NCI-H1048 (cell line): ENCODE measurements at places on chromosomes 3 and 15.

GRCh38 chr3:107684431-107684925 is 161.7 kb downstream of the BBX start:
- no peak for DNase-seq

GRCh38 chr15:72540606-72541237 is 66.6 kb downstream of the ARIH1 start:
- DNase-seq = no peak

- no peak for DNase-seq
Observed at GRCh38 chr3:122727294-122727693, 46.7 kb downstream of the PARP14 start.

DNA sequence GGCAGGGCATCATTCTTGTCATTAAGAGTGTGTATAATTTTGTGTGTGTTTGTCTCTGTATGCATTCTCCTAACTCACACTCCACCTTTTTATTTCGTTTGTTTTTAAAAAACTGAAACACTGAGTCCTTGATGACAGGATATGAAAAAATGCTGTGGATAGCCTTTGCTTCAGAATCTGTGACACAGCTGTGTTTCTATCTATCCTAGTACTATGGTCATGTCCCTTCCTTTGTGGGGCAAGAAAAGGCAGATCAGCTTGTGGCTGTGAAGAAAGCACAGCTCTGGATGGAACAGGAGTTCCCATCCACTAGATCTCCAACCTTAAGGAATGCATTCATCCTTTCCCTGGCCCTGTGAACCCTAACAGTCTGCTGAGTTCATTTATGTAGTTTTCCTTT is 60.3 kb downstream of the OTOL1 start:
- no peak for DNase-seq

- DNase-seq = no peak
Observed at GRCh38 chr3:15405448-15406050, 21.8 kb downstream of the METTL6 start.

GRCh38 chr3:138681463-138682220 is 73.1 kb downstream of the FAIM start:
- DNase-seq = no peak

DNA sequence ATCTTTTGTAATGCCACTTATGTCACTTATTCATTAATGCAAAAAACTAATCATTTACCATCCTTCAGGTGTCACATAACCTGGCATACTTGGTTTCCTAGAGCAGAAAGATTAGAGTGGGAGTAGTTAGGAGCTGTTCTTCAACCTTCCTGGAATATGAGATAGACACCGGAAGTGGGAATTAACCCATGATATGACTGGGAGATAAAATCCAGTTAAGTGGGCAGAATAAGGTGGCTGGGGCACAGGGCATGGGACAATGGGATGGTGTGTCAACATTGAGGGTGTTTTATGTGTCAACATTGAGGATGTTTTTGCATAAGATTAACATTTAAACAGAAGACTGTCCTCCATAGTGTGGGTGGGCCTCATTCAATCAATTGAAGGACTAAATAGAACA is 94.3 kb upstream of the CBLB start:
- no peak for DNase-seq

GRCh38 chr15:100281096-100281917 is 60.5 kb downstream of the ADAMTS17 start:
- DNase-seq = no peak

DNA sequence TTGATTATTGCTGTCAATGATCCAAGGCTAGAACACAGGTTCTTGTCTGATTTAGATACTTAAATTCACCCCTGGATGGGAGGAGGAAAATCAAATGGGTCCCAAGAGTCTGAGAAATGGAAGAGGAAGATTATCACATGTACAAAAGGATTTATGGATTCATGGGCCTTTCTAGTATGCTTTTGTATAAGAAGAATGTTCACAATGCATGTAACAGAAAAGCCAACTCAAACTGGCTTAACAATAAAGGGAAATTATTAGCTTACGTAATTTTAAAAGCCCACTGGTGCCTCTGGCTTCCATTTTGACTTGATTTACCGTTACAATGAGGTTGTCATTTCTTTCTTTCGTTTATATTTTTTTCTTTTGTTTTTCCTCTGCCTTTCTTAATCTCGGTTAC is 782.5 kb upstream of the GRM7 start:
- DNase-seq = no peak

- DNase-seq = no peak
Observed at GRCh38 chr3:171649267-171649666, 161.0 kb downstream of the PLD1 start.

- no peak for DNase-seq
Observed at GRCh38 chr15:93042691-93043378, 46.2 kb downstream of the RGMA start.

DNA sequence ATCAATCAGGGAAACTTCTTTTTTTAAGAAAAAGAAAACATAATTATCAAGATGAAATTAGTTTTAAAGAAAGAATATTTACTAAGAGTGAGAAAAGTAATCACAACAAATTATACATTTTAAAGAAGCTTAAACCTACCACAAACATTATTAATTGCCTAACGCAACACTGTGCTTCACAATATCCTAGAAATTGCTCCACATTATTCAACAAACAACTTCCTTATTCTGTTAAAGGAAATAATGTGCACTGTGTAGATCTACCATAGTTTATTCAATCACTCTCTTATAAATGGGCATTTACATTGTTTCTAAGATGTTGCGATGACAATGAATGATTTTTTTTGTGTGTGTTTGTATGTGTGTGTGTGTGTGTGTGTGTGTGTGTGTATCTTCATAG is 525.9 kb upstream of the KCNMB2 start:
- DNase-seq = no peak
